ENCODE measurements at places on chromosomes 1 and 21. TPM values are rescaled to one million over a fixed set of nuclear protein-coding genes. Genes with fewer than 3 reads are reported as not detected.
A peak's percentile ranks its signal among the peaks of the same experiment; 100 is the strongest.

The MYOG gene
- not detected for total RNA-seq

The ZFP69 gene
- total RNA-seq, result 2.8 TPM

The TMEM240 gene
- 2.9 TPM for total RNA-seq

The MFN2 gene
- total RNA-seq, result 89.9 TPM

GRCh38 chr1:55931081-55931940 is 648.1 kb downstream of the PLPP3 start:
- DNase-seq, result no peak

GRCh38 chr1:228745497-228745896 is 10.2 kb downstream of the RHOU start:
- DNase-seq, result no peak

DNA sequence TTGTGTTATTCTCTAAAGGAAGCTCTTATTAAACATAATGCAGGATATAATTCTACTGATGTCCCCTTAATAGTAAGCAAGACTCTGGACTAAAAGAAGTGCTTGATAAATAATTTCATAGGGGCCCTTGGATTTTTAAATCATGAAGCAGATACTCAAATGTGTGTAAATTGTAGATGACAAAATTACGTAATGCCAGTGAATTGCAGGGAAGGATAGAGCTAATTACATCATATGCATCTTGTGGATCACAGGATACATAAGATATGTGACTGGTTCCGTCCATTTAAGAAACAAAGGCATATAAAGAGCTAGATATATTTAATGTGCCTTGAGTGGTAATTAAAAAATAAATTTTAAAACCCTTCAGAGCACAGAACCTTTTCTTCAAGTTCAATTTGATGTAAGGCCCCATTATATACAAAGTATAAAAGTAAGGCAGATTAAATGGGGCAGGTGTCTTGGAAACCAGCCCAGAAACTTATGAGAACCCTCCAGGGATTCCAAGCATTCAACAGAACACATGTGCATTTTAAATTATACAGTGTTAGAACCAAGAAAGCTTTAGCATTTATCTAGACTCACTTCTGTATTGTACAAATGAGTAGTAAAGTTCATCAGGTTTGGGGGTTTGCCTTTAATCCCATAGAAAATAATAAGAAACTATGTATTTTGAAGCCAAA is 190.4 kb downstream of the NCAM2 start:
- DNase-seq, result no peak

DNA sequence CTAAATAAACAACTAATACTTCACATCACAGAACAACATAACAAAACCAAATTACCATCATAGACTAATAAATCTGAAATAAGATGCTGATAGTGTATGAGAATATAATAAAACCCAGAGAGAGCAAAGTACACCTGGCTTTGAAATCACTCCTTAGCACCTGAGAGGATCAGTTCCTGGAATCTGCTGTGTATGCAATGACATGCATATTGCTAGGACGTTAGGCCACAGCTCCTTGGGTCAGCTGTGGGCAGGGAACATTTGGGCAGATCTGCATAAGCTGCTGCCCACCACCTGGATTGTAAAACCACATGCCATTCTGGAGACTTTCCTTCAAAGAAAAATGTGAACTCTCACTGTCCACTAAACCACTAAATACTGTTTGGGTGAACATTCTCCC is 81.1 kb downstream of the NR5A2 start:
- no peak for DNase-seq

DNA sequence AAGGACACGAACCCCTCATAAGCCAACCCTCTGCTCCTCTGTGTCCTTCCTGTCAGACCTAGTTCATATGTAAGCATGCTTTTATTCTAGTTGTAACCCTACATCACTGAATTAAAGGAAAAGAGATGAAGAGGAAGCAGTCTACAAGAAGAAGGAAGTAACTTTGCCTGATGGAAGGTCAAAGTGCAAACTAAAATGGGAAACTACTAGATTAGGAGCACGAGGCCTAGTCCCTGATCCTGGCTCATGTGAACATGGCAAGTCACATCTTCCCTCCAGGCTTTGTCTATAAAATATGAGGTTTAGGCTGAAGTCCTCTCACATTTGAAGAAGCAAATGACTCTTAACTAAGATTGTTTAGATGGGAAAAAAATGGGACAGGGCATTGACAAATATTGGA is 13.2 kb downstream of the ZMYND12 start:
- no peak for DNase-seq

GRCh38 chr1:83889707-83890106 is 109.2 kb downstream of the TTLL7 start:
- DNase-seq, result no peak

- DNase-seq, result no peak
Measured at GRCh38 chr1:67573311-67573872, 111.6 kb upstream of the GADD45A start.

- DNase-seq, result peak; percentile 90
Measured at GRCh38 chr1:37486680-37487618, 12.6 kb downstream of the ZC3H12A start.

GRCh38 chr1:161768986-161769672 is 3.0 kb downstream of the ATF6 start:
- no peak for DNase-seq
